Panc1 (cell line): ENCODE measurements at places on chromosomes 11 and 22. TPM values are rescaled to one million over a fixed set of nuclear protein-coding genes. Genes with fewer than 3 reads are reported as not detected.

DNA sequence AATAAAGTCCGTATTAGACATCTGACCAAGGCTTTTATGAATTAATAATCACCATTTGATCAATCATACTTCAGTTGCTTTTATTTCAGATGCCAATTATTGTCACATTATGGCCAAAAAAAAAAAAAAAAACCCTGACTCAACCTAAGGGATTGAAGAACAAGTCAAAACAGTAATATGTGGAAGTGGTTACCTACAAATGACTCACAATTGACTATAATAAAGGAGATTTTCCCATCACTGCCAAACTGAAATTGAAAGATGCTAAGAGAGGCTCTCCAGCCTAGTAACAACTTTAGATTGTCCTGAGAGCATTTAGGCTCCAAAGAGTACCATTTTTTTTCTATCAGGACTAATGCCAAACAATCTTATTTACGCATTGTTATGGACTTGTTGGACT is 35.2 kb downstream of the SOX6 start:
- no peak overlapping the region for H3K4me3 ChIP-seq
- no peak for DNase-seq
- no peaks in the 10 kb centered on the region for H3K36me3 ChIP-seq
- H3K4me1 ChIP-seq, result no peaks in the 10 kb centered on the region
- H3K27me3 ChIP-seq, result no peaks in the 10 kb centered on the region

SSH3 gene
- 79.8 TPM for total RNA-seq

- no peaks in the 10 kb centered on the region for H3K27me3 ChIP-seq
- no peak overlapping the region for H3K27ac ChIP-seq
- no peak for DNase-seq
- no peaks in the 10 kb centered on the region for H3K36me3 ChIP-seq
These were observed 142.3 kb downstream of the C11orf87 start for GRCh38 chr11:109564241-109564640.

PAMR1 gene
- 0.13 TPM for total RNA-seq

- H3K27me3 ChIP-seq, result no peaks in the 10 kb centered on the region
These were observed 58.3 kb downstream of the PRDM11 start for GRCh38 chr11:45204761-45205160.

XNDC1N gene
- 11.5 TPM for total RNA-seq

DNA sequence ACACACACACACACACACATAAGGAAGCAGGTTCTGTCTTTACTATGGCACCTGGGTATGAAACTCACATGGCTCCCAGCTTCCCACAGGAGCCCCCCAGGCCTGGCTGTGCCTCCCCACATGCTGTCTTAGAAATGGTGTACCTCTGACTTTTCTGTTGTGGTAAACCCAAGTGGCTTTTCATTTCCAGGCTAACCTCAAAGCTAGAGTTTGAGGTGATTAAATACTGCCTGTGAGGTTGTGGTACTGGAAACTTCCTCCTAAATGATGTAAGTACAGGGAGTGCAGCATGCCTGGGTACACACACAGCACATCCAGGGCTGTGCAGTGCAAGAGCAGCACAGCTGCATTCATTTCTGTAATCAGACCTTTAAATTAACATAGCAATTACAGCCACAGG is 34.4 kb downstream of the ME3 start:
- peak overlapping the region; percentile 83 for H3K27ac ChIP-seq
- peaks cover 54% of the 10 kb centered on the region for H3K4me1 ChIP-seq
- H3K36me3 ChIP-seq, result no peaks in the 10 kb centered on the region
- H3K4me3 ChIP-seq, result no peak overlapping the region
- DNase-seq, result no peak
- no peaks in the 10 kb centered on the region for H3K27me3 ChIP-seq

DNA sequence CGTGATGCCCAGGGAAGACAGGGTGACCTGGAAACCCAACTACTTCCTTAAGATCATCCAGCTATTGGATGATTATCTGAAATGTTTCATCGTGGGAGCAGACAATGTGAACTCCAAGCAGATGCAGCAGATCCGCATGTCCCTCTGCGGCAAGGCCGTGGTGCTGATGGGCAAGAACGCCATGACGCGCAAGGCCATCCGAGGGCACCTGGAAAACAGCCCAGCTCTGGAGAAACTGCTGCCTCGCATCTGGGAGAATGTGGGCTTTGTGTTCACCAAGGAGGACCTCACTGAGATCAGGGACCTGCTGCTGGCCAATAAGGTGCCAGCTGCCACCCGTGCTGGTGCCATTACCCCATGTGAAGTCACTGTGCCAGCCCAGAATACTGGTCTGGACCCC is 43.5 kb upstream of the DAGLA start:
- no peaks in the 10 kb centered on the region for H3K36me3 ChIP-seq
- H3K27ac ChIP-seq, result no peak overlapping the region
- no peak for DNase-seq
- no peaks in the 10 kb centered on the region for H3K27me3 ChIP-seq
- H3K4me3 ChIP-seq, result no peak overlapping the region

DNA sequence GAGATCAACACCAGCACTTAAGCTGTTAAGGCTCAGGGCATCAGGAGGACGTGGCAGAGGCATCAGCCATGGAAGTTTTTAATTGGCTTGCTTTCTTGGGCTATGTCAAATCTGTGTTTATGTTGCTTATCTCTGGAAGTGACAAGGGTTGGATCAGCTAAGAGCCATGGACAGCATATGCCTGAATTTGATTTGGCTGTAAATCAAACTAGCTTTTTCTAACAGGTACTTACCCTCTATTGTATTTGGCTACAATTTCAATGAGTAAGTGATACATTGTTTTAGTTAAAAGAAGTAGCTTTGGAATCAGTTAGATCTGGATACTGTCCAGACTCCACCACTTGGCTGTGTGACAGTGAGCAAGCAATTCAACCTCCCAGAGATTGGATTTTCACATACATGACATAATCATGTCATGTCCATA is 936.6 kb downstream of the OPCML start:
- H3K27ac ChIP-seq, result no peak overlapping the region
- no peak overlapping the region for H3K4me3 ChIP-seq
- no peak for DNase-seq
- no peaks in the 10 kb centered on the region for H3K36me3 ChIP-seq
- no peaks in the 10 kb centered on the region for H3K4me1 ChIP-seq

MMP7 gene
- 2.7 TPM for total RNA-seq

- H3K4me3 ChIP-seq, result no peak overlapping the region
- H3K36me3 ChIP-seq, result no peaks in the 10 kb centered on the region
- H3K27me3 ChIP-seq, result no peaks in the 10 kb centered on the region
- no peak overlapping the region for H3K27ac ChIP-seq
These were observed 14.0 kb downstream of the GALNT18 start for GRCh38 chr11:11607772-11608171.

MMP8 gene
- total RNA-seq, result not detected

DNA sequence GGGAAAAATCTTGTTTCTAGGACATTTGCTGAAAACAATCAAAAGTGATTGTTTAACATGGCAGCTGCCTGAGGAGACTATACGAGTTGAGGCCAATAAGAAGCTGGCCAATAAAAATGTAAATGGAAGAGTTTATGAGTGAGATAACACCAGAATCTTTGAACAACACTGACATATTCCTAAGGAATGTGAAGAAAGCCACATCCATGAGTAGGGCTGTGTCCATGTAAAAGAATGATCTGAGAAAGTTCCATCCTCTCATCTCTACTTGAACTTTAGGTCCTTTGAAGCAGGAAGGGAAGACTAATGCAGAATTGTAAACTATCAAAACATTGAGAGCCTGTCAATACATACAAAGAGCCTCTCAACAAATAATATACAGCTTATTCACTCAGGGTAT is 6.9 kb upstream of the CHORDC1 start:
- H3K36me3 ChIP-seq, result no peaks in the 10 kb centered on the region
- H3K4me3 ChIP-seq, result no peak overlapping the region
- H3K27ac ChIP-seq, result no peak overlapping the region
- DNase-seq, result no peak
- peaks cover 7% of the 10 kb centered on the region for H3K27me3 ChIP-seq

GRCh38 chr11:78733031-78733430 is 158.4 kb upstream of the NARS2 start:
- H3K27ac ChIP-seq, result no peak overlapping the region
- H3K4me1 ChIP-seq, result no peaks in the 10 kb centered on the region
- H3K4me3 ChIP-seq, result no peak overlapping the region
- peaks cover 6% of the 10 kb centered on the region for H3K27me3 ChIP-seq

DNA sequence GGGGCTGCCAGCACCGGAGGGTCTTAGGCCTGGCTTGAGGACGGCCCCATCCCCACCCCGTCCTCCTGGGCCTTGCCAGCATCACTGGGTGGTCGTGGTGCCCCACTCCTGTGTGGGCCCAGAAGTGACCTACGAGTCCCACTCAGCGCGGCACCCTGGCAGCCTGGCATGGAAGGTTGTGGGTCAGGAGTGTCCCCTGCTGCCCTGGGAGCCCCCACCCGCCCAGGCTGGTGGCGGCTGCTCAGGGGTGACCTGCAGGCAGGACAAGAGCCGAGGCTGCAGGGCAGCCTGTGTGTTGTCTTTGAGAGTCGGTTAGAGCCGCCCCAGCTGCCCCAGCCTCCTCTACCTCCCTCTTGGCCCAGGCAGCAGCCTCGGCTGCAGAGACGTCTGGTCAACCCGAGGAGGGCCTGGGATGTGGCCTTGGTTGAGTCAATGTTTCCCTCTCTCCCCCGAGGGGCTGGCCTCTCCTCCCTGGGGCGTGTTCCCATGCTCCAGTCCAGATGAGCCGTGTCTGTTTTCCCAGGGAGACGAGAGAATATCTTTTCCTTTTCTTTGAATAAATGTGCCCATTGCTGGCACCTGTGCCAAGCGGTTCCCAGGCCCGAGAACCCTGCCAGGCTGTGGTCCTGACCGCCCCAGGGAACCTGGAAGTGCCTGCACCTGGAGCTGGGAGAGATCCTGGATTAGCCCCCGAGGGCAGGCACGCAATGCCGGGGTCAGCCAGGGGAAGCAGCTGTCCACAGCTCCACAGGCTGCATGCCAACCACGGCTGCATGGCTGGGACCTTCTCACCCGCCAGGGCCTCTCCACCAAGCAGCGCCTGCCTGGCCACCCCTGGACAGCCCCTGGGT is 35.7 kb upstream of the MUC5AC start:
- H3K4me1 ChIP-seq, result peaks cover 19% of the 10 kb centered on the region
- H3K27me3 ChIP-seq, result no peaks in the 10 kb centered on the region
- DNase-seq, result no peak

MPPED2 gene
- not detected for total RNA-seq

NRIP3 gene
- total RNA-seq, result 22.8 TPM

DNA sequence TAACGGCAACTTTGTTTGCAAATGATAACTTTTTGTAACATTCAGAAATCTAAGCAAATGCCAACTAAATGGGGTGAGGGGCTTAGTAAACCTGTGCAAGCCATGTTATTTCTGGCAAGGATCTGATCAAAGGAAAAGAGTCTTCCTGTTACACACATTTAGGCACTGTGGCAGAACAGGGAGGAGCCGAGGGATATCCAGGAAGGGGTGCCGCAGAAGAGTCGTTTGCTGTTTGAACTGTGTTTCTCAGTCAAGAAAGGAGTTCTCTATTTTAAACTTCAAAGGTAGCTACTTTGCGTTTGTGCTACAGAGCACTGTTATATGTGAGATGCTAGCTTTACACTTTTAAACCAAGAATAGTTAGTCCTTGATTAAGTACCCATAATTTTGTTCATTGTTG is 175.5 kb downstream of the ETS1 start:
- H3K4me1 ChIP-seq, result no peaks in the 10 kb centered on the region
- DNase-seq, result no peak
- H3K27ac ChIP-seq, result no peak overlapping the region

GRCh38 chr11:3102641-3102921 is 45.4 kb upstream of the CARS1 start:
- peaks cover 4% of the 10 kb centered on the region; the same call in 1 of the 2 replicates for H3K4me1 ChIP-seq
- H3K4me3 ChIP-seq, result no peak overlapping the region
- no peaks in the 10 kb centered on the region for H3K27me3 ChIP-seq
- DNase-seq, result no peak
- no peaks in the 10 kb centered on the region for H3K36me3 ChIP-seq

GRCh38 chr11:77080643-77081210 is 14.0 kb downstream of the CAPN5 start:
- H3K4me3 ChIP-seq, result no peak overlapping the region
- H3K27ac ChIP-seq, result no peak overlapping the region
- H3K4me1 ChIP-seq, result no peaks in the 10 kb centered on the region
- H3K27me3 ChIP-seq, result no peaks in the 10 kb centered on the region
- H3K36me3 ChIP-seq, result no peaks in the 10 kb centered on the region

- no peaks in the 10 kb centered on the region for H3K36me3 ChIP-seq
- peaks cover 40% of the 10 kb centered on the region for H3K27me3 ChIP-seq
- DNase-seq, result no peak
These were observed at the start of gene NAALAD2 for GRCh38 chr11:90134478-90135003. TSS of gene NAALAD2 (plus strand) at chr11:90134663. CDS start at chr11:90134759, 96 bp downstream.

GRCh38 chr11:88360141-88360540 is 22.6 kb upstream of the CTSC start:
- H3K27me3 ChIP-seq, result no peaks in the 10 kb centered on the region
- H3K36me3 ChIP-seq, result no peaks in the 10 kb centered on the region
- no peak overlapping the region for H3K4me3 ChIP-seq
- H3K4me1 ChIP-seq, result no peaks in the 10 kb centered on the region; the same call in 1 of the 2 replicates
- no peak overlapping the region for H3K27ac ChIP-seq

DNA sequence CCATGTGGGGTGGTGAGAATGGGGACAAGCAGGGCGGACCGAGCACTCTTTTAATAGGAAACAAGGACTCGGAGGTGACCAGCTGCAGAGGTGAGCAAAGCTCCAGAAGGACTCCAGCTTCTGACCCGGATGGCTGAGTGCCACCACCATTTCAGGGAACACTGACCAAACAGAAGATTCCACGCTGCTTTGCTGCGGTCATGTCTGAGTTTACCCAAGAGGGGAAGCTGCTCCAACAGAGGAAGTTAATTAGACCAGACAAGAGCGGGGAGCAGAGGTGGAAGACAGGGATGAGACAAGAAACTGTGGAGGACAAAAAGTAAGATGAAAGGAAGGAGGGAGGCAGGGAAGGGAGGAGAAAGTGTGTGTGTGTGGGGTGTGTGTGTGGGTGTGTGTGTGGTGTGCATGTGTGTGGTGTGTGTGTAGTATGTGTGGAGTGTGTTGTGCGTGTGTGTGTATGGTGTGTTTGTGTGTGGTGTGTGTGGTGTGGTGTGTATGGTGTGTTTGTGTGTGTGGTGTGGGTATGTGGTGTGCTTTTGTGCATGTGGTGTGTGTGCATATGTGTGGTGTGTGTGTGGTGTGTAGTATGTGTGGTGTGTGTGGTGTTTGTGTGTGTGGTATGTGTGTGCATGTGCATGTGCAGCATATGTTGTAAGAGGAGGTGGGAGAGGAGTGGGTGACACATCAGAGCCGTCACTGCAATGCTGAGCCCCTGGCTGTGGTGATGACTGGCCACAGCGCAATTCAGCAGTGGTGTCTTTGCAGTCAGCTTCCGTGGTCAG is 82.2 kb upstream of the AKIP1 start:
- H3K36me3 ChIP-seq, result no peaks in the 10 kb centered on the region
- DNase-seq, result no peak
- H3K4me3 ChIP-seq, result no peak overlapping the region
- peaks cover 12% of the 10 kb centered on the region; the same call in 1 of the 2 replicates for H3K4me1 ChIP-seq
- H3K27me3 ChIP-seq, result no peaks in the 10 kb centered on the region

POU2AF3 gene
- total RNA-seq, result 0.64 TPM

DNA sequence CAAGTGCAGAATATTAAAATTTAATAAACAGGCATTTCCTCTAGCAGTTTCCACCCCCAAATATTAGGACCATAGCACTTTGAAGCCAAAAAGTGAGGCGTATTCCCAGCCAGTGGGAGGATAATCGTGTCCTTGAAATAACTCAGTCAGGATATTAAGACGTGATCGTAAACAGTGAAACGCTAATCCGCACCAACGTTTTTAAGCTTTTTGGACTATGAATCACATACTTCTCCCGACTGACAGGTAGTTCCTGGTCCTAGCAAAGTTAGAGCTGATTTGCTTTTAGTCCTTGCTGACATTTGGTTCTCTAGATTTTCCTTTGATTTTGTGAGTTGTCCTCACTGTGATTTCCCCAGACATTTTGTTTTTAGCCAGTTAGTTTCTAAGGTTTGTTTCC is 197.1 kb upstream of the ARHGAP20 start:
- no peaks in the 10 kb centered on the region for H3K36me3 ChIP-seq
- no peak overlapping the region for H3K4me3 ChIP-seq
- no peak overlapping the region for H3K27ac ChIP-seq
- DNase-seq, result no peak
- no peaks in the 10 kb centered on the region for H3K27me3 ChIP-seq
- no peaks in the 10 kb centered on the region for H3K4me1 ChIP-seq

RFPL1 gene
- total RNA-seq, result not detected
